Right ventricle myocardium inferior (tissue), 1 donor: ENCODE measurements at places on chromosomes 1 and 21. TPM values are rescaled to one million over a fixed set of nuclear protein-coding genes. Genes with fewer than 3 reads are reported as not detected.

GRCh38 chr1:201427963-201428362 lies 6.4 kb upstream of the TNNI1 start:
- no peak for DNase-seq

RNF19B gene
- total RNA-seq = 15.5 TPM

DNA sequence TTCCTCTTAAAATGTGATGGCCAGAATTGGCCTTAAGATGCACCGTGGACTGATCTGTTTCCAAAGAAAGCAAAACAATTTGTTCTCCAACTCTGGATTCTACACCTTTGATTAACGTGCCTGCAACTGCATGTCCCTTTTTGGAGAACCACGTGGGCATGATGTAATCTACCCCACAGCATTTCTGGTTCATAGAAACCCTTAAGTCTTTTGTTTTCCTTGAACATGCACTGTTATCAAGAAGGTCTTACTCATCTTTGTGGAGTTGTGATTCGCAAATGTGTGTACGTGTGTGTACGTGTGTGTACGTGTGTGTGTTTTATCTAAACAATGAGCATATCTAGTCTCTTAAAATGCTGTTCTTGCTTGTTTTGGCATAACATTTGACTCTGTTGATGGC lies 57.8 kb downstream of the LPAR3 start:
- no peak for DNase-seq

NPL gene
- total RNA-seq = 6.1 TPM

DNA sequence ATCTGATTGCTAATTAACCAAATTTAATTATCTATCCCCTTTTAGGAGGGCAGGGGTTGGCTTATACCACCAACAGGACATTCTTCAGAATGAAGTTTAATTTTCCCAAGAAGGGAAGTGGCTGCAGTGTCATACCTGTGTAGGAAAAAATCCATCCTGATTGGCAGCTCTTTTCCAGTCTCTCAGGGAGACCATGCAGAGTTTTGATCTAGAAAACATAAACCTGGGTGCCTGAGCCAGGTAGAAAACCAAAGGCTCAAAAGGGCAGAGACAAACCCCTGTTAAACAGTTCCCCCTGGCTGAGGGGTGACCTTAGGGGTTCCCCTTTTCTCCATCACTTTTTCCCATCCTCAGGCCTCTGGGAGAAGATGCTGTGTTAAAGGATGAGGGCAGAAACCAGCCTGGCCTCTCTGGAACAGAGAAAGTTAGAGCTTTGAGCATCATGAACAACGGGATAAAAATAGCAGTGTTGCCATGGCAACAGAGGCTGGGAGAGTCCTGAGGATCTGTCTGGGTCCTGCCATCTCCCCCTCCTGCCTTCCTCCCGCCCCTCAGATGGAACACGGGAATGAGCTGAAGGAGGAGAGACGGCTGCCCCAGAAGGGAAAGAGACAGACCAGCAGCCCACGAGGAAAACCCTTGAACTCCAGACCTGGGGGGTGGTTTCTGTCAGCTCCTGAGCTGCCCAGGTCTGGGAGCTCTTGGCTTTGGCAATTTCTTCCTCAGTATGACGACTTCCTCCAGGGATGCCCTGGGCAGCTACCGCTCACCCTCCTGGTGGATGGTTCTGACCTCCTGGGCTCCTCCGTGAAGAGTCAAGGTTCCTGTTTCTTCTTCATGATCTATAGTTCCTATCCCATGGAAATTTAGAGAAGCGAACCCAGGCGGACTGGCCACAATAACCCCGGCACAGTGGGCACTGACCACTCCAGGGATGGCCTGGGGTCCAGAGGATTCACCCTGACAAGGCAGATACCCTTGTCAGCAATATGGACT lies 14.0 kb upstream of the LEMD1 start:
- no peak for DNase-seq
